CD14-positive monocyte (primary cell): ENCODE measurements at places on chromosomes 12 and 14.

DNA sequence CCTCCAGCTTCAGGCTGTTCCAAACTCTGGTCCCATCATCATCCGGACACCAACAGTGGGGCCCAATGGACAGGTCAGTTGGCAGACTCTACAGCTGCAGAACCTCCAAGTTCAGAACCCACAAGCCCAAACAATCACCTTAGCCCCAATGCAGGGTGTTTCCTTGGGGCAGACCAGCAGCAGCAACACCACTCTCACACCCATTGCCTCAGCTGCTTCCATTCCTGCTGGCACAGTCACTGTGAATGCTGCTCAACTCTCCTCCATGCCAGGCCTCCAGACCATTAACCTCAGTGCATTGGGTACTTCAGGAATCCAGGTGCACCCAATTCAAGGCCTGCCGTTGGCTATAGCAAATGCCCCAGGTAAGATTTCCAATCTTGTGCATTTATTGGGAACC, 3.3 kb downstream of the SP1 start:
- DNase-seq = no peak

GRCh38 chr12:103560604-103561101, 26.4 kb upstream of the STAB2 start:
- no peak for DNase-seq

DNA sequence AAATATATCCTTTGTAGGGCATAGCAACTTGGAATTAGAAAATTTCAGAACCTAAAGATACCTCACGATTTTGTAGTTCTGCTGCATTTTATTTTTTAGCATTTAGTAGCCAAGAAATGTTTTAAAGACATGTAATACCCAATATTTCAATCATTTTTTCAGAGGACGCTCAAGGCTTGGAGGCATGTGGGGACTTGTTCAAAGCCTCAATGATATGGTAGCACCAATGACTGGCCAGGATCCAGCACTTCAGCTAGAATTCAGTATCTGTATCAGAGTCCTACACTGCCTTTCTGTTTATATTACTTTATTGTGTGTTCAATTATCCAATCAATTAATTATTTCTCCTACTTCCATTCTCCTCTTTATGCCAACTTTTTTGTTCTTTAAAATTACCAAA, 154.8 kb upstream of the NEDD1 start:
- no peak for DNase-seq

GRCh38 chr12:78406828-78407227, 457.7 kb upstream of the SYT1 start:
- DNase-seq = no peak

- DNase-seq = no peak
Observed at GRCh38 chr12:47082283-47082682, 2.5 kb upstream of the AMIGO2 start.

DNA sequence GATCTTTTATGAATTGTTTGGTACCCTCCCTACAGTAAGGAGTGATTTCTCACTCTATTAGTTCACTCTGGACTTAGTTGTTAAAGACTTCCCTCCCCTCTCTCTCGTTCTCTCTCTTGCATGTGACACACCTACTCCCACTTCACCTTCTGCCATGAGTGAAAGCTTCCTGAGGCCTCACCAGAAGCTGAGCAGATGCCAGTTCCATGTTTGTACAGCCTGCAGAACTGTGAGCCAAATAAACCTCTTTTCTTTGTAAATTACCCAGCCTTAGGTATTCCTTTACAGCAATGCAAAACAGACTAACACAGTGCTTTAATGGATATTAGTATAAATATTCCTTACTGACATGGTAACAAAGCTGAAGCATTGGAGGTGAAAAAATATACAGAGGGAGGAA, 187.7 kb downstream of the SSPN start:
- no peak for DNase-seq
